ENCODE measurements at places on chromosomes 13 and 19.

- DNase-seq: no peak
Observed at GRCh38 chr19:29631450-29631849, 25.4 kb downstream of the POP4 start.

GRCh38 chr19:30857388-30857787 is 485.2 kb downstream of the ZNF536 start:
- no peak for DNase-seq

DNA sequence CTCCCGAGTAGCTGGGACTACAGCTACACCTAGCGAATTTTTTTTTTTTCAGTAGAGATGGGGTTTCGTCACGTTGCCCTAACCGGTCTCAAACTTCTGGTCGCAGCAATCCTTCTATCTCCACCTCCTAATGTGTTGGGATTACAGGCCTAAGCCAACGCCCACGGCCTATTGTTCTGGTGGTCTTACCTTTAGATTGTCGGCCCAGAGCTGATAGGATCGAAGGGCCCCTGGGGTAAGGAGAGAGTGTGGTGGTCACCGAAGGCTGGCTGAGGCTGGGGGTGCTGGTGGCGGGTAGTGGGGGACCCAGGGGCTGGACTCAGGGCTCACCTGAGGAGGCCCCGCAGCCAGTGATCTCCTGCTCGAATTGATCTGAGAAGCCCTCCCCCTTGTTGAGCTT is 7.0 kb downstream of the CRB3 start:
- no peak for DNase-seq

DNA sequence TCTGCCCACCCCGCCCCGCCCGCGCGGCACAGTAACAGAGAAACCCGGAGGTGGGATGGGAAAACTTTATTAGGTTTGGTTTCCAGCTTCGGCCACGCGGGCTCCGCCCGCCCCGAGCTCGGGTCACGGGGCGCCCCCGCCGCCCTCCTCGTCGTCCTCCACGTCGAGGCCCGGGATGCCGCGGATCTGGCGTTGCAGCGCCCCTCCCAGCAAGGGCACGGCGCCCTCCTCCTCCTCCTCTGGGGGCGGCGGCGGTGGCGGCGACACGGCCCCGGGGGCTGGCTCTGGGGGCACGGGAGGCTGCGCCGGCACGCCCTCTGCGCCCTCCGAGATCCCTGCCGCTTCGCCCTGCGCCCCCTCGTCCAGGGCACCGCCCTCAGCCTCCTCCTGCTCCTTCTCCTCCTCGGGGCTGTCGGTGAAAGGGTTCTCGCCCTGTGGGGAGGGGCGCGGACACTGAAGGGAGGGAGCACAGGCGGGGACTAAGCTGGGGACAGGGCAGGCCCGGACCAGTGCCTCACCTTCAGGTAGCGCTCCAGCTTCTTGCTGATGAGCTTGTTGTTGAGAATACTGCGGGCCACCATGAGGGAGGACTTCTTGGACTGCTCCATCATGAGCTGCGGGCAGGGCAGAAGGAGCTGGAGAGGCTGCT is 536 bp upstream of the AKAP8 start:
- DNase-seq: peak; percentile 57

DNA sequence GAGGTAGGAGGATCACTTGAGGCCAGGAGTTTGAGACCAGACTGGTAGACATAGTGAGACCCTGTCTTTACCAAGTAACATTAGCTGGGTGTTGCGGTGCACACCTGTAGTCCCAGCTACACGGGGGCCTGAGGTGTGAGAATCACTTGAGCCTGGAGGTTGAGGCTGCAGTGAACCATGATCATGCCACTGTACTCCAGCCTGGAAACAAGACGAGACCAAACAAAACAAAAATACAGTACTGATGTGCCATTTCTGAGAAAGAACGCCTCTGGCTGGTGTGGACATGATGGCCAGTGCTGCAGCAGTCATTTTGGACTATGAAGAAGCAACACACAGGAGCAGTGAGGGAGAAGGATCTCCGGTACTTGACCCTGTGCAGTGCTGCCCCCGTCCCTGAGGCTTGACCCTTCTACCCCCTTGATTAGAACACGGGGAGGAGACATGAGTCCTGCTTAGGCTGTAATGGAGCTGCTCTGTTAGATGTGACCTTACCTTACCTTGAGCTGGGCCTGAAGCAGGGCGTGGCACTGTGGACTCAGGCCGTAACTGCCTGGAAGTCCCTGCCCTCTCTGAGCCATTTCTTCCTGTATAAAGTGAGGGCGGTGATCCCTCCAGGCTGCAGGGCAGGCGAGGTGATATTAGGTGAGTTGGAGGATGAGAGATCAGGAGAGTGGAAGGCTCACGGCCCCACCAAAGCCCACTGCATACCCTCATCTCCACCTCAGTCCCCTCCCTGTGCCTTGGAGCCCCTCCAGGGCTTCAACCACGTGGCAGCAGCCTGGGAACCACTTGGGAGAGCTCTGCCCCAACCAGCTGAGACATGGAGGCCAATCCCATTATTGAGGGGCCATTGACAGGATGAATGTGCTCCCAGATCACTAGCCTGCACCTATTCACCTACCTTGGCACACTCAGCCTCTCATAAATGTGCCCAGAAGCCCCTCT is 5.9 kb downstream of the RPL18A start:
- DNase-seq: no peak

DNA sequence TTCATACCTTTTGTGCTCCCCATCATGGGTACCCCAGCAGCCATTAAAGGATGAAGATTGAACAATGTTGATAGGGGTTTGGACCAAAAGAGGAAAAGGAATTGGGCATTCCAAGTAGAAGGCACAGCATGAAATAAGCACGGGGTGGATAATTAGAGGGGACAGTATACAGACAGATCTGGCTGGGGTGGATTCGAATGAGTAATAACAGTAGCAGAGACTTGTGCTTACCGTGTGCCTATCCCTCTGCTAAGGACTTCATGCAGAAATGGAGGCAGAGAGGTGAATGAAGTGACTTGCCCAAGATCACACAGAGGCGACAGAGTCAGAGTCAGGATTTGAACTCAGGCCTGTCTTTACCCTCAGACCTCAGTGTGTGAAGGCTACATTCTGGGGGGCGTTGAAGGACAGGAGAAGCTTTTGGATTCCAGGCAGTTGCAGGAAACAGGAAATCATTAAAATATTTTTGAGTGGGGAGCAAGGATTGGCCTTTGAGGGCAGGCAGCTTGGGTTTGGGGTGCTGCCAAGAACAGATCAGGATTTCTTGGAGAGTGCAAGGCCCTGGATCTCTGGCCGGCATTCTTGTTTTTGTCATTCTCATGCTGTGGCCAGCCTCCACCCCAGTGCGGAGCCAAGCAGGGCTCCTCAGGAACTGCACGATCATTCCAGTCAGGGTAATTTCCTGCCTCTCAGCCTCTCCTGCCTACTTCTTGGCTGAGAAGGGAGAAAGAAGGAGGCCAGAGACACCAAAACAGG is 18.7 kb downstream of the PAF1 start:
- peak; percentile 97 for DNase-seq

DNA sequence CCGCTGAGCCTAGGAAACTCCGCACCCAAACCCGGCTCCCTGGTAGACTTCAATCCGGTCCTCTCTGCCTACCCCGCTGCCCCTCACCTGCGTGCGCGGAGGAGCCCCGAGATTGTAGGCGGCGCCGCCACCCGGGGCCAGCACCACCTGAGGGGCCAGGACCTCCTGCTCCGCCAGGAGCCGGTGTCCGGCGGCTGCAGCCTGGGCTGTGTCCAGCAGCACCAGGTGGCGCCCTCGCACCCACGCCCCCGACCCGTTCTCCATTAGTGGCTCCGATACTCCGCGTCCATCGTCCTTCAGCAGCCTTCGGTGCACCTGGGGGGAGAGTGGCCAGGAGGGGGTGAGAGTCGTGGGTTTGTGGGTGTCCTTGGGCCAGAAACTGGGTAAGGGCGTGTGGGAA is 18.5 kb downstream of the MAN2B1 start:
- DNase-seq: no peak

DNA sequence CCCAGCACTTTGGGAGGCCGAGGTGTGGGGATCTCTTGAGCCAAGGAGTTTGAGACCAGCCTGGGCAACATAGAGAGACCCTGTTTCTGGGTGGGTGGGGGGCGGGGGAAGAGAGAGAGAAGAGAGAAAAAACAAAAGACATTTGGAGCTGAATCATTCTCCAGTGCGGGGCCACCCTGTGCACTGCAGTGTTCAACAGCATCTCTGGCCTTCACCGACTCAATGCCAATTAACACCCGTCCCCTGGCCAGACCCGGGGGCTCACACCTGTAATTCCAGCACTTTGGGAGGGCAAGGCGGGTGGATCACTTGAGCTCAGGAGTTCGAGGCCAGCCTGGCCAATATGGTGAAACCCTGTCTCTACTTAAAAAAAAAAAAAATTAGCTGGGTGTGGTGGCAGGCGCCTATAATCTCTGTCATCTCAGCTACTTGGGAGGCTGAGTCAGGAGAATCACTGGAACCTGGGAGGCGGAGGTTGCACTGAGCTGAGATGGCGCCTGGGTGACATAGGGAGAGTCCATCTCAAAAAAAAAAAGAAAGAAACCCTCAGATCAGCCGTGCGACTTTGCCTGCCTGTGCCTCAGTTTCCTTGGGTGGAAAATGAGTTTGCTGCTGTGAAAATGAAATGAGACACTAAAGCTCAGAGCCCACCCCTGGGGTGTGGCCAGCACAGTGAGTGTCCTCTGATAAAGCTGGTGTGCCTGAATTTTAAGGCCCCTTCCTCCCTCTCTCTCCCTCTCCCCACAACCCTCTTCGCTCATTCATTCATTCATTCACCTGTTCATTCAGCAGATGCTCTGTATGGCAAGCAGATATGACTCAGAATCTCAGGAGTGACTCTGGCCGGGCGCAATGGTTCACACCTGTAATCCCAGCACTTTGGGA is 6.4 kb downstream of the KLF2 start:
- no peak for DNase-seq

- DNase-seq: no peak
Observed at GRCh38 chr19:307793-308420, 16.7 kb upstream of the PLPP2 start.

GRCh38 chr19:13983213-13983889 is 22.8 kb downstream of the RFX1 start:
- no peak for DNase-seq

DNA sequence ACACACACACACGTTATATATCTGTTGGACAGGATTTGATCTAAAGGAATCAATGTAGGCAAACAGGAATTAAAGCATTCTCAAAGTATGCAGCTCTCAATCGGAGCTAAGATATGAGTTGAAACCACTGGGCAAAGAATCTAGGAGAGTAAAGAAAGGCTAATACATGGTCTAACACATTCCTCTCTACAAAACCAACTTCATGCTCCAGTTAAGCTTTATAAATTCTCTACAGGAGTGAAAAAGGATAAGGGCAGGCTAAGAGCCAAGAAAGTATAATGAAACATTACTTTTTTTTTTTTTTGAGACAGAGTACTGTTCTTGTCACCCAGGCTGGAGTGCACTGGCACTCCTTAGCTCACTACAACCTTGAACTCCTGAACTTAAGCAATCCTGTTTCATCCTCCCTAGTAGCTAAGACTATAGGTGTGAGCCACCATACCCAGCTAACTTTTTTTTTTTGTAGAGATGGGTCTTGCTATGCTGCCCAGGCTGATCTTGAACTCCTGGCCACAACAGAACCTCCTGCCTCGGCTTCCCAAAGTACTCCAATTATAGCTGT is 10.6 kb downstream of the FBXL3 start:
- no peak for DNase-seq

DNA sequence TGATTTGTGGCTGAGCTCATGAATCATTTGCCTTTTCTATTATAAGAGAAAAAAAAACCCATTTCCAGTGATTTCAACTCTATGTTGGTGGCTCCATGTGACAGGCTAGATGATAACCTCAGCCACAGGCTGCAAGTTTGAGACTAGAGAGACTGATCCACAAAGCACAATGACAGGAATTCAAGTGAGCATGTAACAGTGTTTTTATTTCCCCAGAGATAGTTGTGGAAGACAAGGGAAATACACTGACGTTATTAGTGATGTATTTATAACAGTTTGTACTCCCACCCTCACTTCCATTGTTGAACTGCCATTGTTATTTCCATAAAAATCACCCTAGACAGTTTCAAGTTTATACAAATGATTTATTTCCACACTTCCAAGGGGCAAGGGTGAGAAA is 27.9 kb upstream of the EDNRB start:
- no peak for DNase-seq

- DNase-seq: no peak
Observed at GRCh38 chr13:106139377-106139776, 396.1 kb downstream of the EFNB2 start.

DNA sequence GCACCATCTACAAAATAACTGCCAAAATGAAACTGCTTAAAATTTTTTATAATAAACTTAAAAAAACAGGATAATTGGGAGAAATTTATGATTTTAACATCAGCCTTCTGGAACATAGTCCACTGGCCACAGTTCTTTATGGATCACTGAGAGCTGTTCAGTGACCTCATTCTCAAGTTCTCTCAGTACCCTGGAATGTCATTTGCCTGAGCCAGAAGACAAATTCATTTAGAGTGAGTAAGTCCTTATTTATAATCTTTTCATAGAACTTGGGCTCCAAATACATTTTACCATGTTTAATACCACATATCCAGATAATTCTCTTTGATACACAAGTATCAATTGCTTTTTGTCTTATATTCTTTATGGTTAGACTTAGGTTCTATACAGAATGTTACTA is 87.6 kb downstream of the CAB39L start:
- DNase-seq: peak; percentile 94

DNA sequence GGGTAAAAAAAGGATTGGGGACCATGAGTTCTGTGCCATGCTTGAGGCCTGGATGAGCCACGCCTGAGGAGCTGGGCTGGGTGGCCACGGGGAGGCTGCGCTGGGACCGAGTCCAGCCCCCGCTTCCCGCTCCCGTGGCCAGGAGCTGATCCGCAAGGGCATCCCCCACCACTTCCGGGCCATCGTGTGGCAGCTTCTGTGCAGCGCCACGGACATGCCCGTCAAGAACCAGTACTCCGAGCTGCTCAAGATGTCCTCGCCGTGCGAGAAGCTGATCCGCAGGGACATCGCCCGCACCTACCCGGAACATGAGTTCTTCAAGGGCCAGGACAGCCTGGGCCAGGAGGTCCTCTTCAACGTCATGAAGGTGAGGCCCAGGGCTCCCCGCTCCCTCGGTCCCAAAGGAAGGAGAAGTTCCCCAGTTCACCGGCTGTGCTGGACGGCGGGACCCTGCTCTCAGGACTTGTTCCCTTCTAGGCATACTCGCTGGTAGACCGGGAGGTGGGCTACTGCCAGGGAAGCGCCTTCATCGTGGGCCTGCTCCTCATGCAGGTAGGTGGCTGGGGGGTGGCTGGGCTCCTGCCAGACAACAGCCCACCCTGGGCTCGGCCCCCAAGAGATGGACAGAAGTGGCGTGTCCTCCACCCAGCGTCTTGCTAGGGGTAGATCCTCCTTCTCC is 18.9 kb downstream of the EVI5L start:
- DNase-seq: no peak
